ENCODE measurements at places on chromosomes 16 and 17.

DNA sequence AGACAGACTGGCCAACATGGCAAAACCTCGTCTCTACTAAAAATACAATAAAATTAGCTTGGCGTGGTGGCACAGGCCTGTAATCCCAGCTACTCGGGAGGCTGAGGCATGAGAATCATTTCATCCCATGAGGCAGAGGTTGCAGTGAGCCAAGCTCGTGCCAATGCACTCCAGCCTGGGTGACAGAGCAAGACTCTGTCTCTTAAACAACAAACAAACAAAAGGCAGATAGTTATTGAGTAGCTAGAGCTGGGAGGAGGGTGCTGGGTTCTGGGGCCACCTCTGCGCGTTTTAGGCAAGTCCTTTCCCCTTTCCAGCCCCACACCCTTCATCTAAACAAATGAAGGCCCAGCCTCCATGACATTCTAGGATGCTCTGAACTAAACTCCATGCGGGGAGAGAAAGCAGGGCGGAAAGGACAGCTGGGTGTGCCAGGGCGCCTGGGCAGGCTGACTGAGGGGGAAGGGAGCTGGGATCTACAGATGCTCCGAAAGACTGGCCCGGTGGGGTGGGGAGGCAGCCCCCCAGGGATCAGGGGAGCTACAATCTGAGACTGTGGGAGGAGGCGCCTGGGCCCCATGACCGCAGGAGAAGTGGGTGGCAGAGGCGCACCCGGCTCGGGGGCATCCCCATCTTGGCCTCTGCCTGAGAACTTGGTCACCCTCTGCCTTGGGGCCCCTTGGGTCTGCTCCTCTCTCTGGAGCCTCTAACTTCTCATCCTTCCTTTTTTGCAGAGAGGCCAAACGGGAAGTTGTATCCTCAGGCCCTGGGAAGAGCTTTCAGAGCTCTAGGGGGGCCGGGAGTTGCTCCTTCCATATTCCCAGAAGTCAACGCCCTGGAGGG is 910 bp downstream of the ITGAL start:
- DNase-seq, result no peak

GRCh38 chr16:67444259-67445125 is 13.6 kb downstream of the HSD11B2 start:
- no peak for DNase-seq

DNA sequence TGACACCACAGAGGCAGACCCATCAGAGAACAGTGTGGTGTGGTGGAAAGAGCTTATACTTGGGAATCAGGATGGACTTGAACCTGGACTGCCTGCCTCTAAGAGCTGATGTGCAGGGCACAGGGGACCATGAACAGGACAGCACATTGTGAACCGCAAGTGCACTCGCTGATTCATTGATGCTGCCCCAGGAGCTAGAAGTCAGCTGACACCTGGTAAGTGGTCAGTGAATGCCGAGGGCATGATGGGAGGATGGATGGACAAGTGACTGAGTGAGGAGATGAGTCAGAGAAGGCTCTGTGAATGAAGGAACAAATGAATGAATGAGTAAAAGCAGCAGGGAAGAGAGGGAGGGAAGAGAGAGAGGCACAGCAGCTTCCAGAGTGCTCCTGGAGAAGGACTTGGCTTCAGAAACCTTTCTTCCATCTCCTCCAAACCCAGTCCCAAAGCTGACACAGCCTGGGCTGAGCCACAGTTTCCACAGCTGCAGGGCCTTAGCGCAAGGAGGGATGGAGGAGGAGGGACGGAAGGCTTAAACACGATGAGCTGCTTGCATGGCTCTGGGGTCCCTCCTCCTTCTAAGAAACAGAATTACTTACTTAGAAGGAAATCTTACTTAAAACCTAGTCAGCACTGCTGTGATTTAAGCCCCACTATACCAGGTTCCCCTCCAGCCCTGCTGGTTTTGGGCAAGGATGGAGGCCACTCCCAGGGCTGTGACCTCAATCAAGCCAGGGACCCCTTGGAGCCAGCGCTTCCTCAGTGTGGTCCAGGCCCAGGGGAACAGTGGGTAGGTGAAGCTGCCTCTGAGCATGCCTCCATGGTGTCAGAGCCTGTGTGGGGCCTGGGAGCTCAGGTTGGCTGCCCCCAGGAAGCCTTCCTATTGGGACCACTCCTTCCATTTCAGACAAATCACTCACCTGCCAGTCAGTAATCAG is 184.6 kb downstream of the TMEM132E start:
- no peak for DNase-seq

- no peak for DNase-seq
These were observed 12.9 kb downstream of the SPAG9 start for GRCh38 chr17:51107778-51108177.

GRCh38 chr16:86025706-86026105 is 126.7 kb downstream of the IRF8 start:
- no peak for DNase-seq

DNA sequence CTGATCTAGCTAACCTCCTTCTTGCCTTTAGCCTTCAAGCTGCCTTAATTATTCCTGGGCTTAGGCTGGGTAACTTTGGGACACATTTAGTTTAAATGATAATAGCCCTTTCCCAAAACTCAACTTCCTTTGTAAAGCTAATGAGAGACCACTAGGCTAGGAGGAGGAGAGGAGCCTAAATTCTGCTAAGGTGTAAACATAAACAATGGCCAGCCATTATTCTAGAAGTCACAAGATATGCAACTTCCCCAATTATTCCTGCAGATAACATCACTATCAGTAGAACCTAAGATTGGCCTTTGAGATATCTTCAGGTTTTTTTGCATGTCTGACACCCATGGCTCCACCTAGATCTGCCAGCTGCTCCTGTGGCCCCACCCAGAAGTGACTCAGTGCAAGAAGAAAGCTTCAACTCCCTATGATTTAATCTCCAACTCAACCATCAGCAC is 131.2 kb upstream of the FAM20A start:
- DNase-seq, result no peak

- DNase-seq, result no peak
These were observed 138.0 kb upstream of the WSB1 start for GRCh38 chr17:27155866-27156265.

- DNase-seq, result no peak
These were observed 9.2 kb upstream of the UBALD2 start for GRCh38 chr17:76255801-76256429.

DNA sequence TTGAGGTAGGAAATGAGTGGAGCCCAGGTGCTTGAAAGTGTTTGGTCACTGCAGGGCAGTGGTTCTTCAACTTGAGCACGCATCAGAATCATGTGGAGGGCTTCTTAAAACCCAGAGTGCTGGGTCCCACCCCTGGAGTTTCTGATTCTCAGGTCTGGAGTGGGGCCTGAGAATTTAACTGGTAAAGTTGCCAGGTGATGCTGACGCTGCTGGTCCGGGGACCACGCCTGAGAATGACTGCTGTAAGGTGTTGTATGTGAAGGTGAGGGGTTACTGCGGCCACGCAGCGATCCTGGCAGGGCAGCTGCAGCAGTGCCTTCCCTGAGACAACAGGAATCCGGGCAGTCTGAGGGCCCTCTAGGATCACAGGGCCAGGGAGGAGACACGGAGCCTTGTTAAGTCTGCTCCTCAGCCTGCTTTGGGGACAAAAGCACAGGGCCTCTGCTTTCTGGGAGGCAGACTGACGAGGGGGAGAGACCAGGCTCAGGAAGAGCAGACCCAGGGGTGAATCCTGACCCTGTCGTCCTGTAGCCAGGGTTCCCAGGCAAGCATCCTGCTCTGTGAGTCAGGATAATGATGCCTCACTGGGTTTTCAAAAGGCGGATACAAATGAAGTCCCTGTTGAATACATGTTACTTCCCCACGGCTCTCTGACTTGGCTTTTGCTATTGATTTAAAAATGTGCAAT is 16.2 kb downstream of the CCDC42 start:
- no peak for DNase-seq
